ENCODE measurements at places on chromosomes 11 and 22.

DNA sequence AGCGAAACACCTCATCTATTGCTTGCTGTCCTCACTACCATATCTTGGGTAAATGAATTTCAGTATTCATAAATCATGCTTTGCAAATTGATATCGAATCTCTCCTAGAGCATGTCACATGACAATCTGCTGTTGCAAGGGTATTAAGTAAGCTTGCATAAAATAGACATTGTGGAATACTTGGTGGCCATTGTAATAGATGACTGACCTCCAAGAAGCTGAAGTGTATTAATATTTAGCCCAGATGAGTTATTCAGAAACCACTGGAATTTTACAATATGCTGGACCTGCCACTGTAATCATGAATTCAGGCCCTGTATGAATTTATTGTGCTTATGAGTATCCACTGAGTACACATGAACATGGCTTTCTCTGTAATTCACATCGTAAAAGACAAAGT is 289.7 kb upstream of the ARHGAP42 start:
- DNase-seq: no peak

DNA sequence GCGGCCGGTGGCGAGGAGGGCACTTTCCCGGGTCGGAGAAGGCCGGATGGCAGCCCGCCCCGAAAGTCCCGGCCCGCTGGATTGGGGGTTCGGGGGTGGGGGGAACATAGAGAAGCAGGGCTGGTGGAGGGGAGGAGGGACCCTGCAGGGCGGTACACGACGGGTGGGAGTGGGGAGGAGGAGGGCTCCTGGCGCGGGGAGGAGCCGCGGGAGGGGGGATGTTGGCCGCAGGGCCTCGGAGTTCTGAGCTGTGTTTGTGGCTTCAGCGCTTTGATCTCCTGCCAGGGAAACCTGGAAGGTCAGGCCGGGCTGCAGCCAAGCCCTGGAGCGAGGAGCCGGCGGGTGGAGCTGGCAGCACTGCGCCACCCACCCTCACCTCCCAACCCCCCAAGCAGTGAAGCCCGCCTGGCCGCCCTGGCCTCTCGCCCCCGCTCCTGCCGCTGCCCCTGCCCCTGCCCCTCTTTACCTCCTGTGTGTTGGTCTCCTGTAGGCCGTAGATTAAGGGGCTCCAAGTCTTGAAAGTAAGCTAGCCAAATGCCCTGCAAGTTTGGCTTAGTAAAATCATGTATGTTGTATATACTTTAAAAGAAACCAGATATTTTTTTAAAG is 30.9 kb downstream of the C22orf31 start:
- DNase-seq: peak; percentile 63

- DNase-seq: no peak
These were observed 32.0 kb upstream of the RELT start for GRCh38 chr11:73344191-73344607.

DNA sequence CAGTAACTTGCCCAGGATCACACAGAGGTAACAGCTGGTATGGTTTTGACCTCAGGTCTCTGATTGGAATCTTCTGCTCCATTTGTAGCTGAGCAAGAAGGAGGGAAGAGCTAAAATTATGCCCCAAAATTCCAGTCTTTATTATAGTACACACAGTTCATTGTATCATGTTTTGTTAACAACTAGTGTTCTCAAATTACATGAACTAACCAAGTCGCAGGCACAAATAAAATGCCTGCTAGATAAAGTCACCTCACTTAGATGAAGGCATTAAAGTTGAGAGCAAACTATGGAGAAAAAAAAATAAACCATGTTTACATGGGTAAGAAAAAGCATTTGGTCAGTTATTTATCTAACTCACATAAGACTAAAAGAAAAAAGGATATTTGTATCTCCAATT is 58.8 kb downstream of the PDGFD start:
- DNase-seq: no peak

DNA sequence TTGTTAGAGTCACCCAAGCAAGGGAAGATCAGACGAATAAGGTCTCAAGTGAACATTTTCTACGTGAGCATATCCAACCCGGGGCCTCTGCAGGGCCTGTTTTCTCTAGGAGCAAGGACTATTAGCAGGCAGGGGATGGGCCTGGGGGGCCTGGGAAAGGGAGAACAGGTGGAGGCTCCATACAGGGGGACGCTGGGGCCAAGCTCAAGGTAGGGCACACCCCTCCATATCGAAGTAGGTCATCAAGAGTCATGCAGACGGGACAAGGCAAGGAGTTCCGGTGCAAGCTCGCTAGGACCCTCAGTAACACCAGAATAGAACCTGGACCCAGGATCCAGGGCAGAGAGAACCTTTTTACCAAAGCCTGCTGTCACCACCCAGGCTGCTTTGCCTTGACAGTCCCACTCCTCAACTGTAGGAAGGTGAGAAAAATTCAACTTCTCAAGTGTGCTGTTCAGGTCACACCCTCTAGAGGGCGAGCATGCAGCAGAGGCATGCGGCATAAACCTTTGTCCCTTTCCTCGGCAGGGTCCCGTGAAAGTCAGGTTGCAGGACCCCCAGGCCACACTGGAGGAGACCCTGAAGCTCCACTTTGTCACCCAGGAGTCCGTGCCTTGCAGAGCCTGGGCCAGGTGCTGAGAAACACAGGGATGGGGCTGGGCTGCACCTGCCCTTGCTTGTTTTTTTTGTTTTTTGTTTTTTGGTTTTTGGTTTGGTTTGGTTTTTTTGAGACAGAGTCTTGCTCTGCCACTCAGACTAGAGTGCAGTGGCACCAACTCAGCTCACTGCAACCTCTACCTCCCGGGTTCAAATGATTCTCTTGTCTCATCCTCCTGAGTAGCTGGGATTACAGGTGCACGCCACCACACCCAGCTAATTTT is 8.6 kb upstream of the APOBEC3B start:
- DNase-seq: peak; percentile 14

DNA sequence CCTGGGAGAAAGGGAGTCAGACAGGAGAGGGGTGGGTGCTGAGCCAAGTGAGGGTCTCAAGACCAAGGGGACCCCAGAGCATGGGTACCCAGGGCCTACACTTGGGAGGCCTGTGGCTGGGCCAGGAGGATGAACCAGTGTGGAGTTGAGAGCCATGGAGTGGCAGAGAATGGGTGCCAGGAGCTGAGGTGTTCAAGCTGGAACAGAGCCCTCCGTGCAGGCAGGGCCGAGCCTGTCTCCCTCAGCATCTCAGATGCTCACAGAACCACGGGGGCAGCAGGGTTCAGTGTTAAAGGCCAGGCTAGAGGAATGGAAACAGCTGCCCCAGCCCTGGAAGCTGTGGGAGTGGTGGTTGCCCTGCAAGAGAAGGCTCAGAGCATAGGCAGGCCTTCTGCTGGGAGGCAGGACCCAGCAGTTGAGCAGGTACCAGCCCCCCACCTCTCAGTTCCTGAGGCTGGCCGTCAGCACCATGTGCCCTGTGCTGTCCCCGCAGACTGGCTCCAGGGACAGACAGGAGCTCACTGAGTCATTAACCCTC is 32.3 kb downstream of the RSPH14 start:
- DNase-seq: no peak

DNA sequence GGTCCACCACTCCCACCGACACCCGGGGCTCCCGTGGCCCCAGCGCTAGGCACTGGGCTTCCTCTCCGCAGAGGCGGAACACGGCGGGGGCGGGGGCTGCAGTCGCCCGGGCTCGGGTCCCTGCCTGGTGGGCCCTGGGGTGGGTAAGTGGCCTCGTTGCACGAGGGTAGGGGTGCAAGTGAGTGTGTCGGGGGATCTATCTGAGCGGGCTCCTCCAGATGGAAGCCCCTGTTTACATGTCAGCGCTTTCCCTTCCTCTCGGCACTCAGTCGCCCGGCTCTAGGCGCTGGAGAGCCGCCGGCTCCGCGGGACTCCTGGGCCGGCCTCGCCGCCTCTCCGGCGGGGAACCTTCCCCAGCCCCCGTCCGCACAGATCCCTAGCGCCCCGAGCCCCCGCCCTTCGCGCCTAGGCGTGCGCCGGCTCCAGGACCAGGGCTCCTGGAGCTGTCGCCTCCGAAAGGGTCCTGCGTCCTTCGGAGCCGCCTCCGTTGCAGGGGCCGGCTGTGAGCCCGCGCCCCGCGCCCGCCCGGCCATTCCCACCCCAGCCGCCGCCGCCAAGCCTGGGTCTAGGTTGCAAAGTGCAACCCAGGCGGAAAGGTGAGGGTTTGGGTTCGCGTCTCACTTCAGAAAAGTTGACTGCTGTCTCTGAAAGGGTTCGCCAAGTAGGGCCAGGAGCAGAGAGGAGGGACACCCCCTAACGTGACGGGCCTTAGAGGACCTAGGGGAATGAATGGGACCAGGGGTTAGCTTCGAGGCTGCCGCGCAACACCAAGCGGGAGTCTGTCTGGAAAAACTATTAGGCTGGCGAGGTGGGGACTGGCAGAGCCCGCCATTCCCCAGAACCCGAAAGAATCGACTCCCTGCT is 978 bp downstream of the FLI1 start:
- DNase-seq: no peak

GRCh38 chr11:33402066-33402465 is 144.9 kb downstream of the HIPK3 start:
- no peak for DNase-seq

DNA sequence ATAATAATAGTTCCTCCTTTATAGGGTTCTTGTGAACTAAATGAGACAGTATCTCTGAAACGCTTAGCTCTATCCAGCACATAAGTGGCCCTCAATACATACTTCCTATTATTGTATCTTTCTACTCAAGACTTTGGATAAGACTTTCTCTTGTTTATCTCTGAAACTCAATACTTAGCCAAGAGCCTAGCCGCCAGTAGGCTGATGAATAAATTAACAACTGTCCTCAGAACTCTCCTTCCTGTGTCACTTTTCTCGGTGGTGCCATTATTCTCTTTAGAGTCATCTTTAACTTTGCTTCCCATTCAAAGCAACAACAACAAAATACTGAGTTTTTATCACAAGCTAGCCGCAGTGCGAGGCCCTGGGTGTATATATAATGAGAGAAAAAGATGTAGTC is 86.9 kb downstream of the FAM83F start:
- no peak for DNase-seq
